ENCODE measurements at places on chromosomes 6 and 20. TPM values are rescaled to one million over a fixed set of nuclear protein-coding genes. Genes with fewer than 3 reads are reported as not detected.

MACROD2 gene
- total RNA-seq = 10.0 TPM

FAXC gene
- total RNA-seq = 1.4 TPM

RNF182 gene
- total RNA-seq = 3.9 TPM

BCKDHB gene
- 22.8 TPM for total RNA-seq

BPI gene
- 0.16 TPM for total RNA-seq

TP53TG5 gene
- not detected for total RNA-seq

LST1 gene
- 31.5 TPM for total RNA-seq

MUC21 gene
- total RNA-seq = not detected

CALHM5 gene
- total RNA-seq = 1.3 TPM

BCLAF1 gene
- 132 TPM for total RNA-seq

PDYN gene
- not detected for total RNA-seq

GNAS-AS1 gene
- total RNA-seq = 0.88 TPM

ZBTB12 gene
- 3.4 TPM for total RNA-seq

SYS1 gene
- 38.7 TPM for total RNA-seq

MRAP2 gene
- 5.0 TPM for total RNA-seq

NNAT gene
- total RNA-seq = 0.25 TPM

PARD6B gene
- total RNA-seq = 72.0 TPM

C4B gene
- total RNA-seq = 596 TPM

ADGRF4 gene
- total RNA-seq = not detected

PSORS1C1 gene
- total RNA-seq = 3.6 TPM

RAET1L gene
- total RNA-seq = 3.3 TPM

USP49 gene
- total RNA-seq = 3.4 TPM

OGFR gene
- 46.8 TPM for total RNA-seq

JPH2 gene
- 11.4 TPM for total RNA-seq

ADTRP gene
- total RNA-seq = 2.7 TPM

BMP6 gene
- 10.0 TPM for total RNA-seq

LAMA4 gene
- total RNA-seq = 20.7 TPM

NFATC2 gene
- total RNA-seq = 10.5 TPM

PTPRA gene
- 70.3 TPM for total RNA-seq

RSPO4 gene
- total RNA-seq = 0.13 TPM

GFRA4 gene
- total RNA-seq = not detected

DPM1 gene
- total RNA-seq = 32.4 TPM

LPA gene
- total RNA-seq = not detected

PXDC1 gene
- total RNA-seq = 28.9 TPM

TMEM74B gene
- total RNA-seq = 0.54 TPM

MRPL14 gene
- 27.9 TPM for total RNA-seq

SNAI1 gene
- 3.7 TPM for total RNA-seq

FRS3 gene
- 7.0 TPM for total RNA-seq

NUS1 gene
- total RNA-seq = 35.8 TPM

RAMACL gene
- 1.9 TPM for total RNA-seq

ARFGEF2 gene
- 36.9 TPM for total RNA-seq

PSORS1C2 gene
- not detected for total RNA-seq

C4A gene
- total RNA-seq = 250 TPM

TRIM15 gene
- 2.2 TPM for total RNA-seq
